ENCODE measurements at places on chromosomes 2 and 18. TPM values are rescaled to one million over a fixed set of nuclear protein-coding genes. Genes with fewer than 3 reads are reported as not detected.

- no peak for DNase-seq
Measured at GRCh38 chr18:28582724-28583123, 405.8 kb upstream of the CDH2 start.

- no peak for DNase-seq
Measured at GRCh38 chr18:32446780-32447179, 23.9 kb downstream of the GAREM1 start.

DNA sequence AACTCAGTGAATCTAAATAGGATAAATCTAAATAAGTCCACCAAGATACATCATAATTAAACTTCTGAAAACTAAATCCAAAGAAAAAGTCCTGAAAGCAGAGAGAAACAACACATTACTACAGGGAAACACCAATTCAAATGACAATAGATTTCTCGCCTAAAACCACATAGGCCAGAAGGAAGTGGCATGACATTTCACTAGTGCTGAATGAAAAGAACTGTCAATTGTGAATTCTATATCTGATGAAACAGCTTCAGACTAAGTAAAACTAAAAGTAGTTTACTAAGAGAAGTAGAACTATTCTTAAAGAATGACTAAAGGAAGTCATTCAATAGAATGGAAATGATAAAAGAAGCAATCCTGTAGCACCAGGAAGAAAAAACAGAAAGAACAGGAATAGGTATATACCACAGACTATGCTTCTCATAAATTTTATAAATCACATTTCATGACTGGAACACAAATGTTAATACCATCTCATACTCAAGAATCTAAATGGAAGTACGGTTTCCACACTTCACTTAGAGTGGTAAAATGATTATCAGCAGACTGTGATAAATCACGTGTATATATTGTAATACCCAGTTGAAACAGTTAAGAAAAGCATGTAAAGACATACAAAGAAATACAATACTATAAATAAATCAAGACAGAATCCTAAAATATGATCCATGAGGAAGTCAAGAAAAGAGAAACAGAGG is 46.4 kb downstream of the ASXL2 start:
- peak; percentile 33 for DNase-seq

DNA sequence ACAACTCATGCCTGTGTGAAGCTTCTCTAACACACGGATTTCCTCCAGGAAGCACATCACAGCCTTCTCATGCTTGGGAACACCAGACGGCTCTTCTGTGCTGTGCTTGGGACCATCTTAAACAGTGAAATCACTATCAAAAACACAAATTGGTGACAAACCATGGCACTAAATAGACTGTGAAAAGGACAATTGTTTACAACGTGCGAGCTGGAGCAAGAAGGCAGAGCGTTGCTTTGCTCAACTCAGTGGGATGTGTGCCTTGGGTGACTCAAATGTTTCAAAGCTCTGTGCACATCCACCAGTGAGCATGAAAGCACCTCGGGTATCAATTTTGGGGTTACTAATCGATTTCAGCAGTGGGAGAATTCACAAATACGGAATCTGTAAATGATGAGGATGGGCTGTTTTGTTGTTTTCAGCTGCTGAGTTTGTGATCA is 182.4 kb upstream of the ARL4C start:
- DNase-seq, result no peak

DNA sequence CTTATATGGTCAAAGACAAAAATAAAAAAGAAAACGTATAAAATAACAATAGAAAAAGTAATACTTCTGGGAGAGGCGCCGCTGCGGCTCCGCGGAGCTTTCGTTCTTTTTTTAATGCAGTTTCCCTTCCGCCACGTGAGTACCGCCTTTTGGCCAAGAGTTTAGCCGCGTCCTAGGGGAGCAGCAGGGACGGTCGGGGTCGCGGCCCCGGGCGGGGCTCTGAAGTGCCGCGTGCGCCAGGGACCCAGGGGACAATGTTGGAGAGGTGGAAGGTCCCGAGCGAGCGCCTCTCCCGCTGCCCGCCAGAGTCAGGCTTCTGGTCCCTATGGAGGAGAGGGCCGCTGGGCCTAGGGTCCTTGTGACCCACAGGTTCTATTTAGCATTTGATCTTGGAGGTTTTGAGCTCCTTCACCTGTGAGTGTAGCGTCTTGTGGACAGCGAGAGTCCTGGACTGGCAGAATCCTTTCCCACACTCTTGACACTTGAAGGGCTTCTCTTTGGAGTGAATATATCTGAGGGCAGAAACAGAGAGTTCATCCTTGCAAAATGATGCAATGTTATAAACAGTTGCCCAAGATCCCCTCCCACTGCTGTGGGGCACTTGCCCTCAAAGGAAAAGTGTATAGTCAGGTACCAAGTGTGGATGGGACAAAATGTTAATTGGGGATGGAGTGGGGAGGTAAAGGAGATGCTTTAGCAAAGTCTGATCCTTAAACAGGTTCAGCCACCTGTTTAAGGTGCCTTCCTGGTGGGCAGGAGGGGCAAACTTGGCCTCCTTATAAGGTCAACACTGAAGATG is 6.3 kb downstream of the OSR1 start:
- DNase-seq, result no peak

DNA sequence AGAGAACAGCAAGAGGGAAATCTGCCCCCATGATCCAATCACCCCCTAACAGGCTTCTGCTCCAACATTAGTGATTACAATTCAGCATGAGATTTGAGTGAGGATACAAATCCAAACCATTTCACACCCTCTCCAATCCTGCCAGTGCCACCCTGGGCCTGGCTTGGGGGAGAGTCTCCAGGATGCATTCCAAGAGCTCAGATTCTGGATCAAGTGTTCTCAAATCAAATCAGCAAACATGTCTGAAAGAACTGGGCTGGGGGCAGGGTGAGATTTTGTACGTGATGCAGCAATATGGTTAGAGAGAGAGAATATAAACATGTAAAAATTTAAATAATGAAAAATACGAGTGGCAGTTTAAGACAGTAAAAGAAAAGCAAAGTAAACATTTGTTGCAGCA is 2100.9 kb upstream of the CELF4 start:
- DNase-seq, result no peak

DNA sequence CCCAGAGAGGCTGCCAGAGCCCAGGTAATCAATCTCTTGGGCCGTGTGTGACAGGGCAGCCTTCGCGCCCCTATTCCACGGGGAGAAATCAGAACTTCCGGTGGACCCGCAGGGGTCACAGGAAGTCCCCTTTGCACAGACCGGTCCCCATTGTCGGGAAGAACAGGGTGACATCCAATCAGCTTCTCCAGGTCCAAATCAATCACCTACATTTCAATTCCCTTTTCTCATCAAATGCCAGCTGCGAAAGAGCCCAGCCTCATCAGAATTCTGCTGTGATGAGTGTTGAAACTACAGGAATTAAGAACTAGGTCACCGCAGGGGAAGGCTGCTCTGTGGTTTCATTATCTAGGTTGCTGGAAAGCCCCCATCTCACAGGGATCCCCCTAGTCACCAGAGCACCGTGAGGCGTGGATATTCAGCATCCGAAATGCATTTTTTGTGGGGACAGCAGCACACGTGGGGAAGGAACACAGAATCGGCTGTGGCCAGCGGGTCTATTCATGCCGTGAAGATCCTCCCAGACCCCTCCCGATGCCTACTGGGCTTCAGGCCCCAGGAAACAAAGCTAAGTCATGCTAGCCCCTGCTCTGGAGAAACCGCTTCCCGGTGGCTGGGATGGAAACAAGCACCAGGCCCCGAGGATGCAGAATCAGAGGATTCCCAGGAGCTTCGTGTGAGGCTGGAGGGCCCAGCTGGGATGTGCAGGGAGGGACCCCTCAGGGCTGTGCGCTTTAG is 193.7 kb upstream of the ID2 start:
- DNase-seq, result peak; percentile 83

GRCh38 chr18:907885-908757 is 3.5 kb downstream of the ADCYAP1 start:
- DNase-seq, result no peak

- no peak for DNase-seq
Measured at GRCh38 chr2:102749938-102750337, 11.9 kb upstream of the TMEM182 start.

- no peak for DNase-seq
Measured at GRCh38 chr18:71951001-71951400, 593.1 kb downstream of the CBLN2 start.

- no peak for DNase-seq
Measured at GRCh38 chr2:157936406-157936805, 60.3 kb upstream of the ACVR1 start.

DNA sequence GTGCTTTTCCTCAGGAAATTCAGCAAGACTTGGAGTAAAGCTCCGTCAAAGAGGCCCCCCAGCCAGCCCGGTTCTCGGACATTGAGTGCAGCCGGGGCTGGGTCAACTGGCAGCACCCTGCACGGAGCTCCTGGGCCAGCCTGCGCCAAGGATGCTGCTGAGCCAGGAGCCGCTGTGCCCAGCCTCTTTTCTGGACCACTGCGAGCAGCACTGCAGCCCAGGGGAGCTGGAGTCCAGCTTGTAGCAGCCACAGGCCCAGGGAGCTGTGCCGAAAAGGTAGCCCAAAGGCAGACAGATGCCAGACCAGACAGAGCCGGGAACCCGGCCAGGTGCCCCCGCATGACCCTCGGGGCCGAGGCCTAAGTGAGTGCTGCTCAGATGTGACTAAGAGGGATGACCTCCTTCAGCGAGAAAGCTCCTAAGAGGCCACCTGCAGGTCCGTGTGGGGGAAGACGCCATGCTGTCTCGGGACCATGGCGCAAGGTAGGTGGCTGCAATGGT is 7.3 kb downstream of the CLHC1 start:
- no peak for DNase-seq

- DNase-seq, result no peak
Measured at GRCh38 chr2:16013359-16013911, 73.1 kb downstream of the MYCN start.

- DNase-seq, result no peak
Measured at GRCh38 chr18:42921226-42921737, 194.2 kb downstream of the RIT2 start.

GRCh38 chr2:57698935-57699449 is 347.6 kb upstream of the VRK2 start:
- DNase-seq, result no peak

GRCh38 chr2:205835923-205836322 is 153.6 kb downstream of the NRP2 start:
- no peak for DNase-seq

- no peak for DNase-seq
Measured at GRCh38 chr2:156562124-156562523, 125.9 kb downstream of the GPD2 start.

GRCh38 chr2:69450735-69451416 is 13.6 kb upstream of the NFU1 start:
- DNase-seq, result no peak

GRCh38 chr18:9333441-9334328 is 888 bp upstream of the TWSG1 start:
- DNase-seq, result no peak

DNA sequence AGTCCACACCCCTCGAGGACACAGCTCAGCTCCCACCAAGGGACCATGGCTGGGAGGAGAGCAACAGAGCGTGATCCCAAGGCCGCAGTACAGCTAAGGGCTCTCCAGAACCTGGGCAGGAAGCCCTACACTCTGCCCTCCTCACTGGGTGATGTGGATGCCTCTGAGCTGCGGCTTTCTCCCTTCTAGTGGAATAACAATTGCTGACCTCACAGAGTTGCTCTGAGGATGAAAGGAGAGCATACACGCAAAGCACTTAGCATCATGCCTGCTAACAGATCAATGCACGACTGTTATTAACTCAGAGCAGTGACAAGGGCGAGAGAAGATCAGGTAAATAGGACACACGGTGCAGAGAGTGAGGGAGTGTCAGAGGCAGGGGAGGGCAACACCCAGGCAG is 74.2 kb downstream of the ZFP36L2 start:
- DNase-seq, result no peak

GRCh38 chr18:39842366-39842914 is 2112.6 kb upstream of the PIK3C3 start:
- DNase-seq, result no peak

DNA sequence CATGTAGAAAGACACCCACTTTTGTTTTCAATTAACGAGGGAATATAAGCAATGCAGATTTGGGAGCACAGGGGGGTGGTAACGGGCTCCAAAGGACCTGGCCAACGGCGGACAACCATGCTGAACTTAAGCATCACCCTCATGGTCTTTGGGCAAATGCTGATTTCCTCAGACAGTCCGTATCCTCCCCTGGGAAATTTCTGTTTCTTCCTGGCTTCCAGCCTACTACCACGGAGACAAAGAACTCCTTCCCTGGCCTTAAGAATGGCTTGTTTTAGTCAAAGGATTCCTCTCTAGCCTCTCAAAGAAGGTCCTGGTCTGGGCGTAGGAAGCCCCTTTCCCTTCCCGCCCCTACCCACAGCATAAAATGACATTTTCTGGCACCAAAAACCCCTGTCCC is 34.3 kb downstream of the EN1 start:
- no peak for DNase-seq

DNA sequence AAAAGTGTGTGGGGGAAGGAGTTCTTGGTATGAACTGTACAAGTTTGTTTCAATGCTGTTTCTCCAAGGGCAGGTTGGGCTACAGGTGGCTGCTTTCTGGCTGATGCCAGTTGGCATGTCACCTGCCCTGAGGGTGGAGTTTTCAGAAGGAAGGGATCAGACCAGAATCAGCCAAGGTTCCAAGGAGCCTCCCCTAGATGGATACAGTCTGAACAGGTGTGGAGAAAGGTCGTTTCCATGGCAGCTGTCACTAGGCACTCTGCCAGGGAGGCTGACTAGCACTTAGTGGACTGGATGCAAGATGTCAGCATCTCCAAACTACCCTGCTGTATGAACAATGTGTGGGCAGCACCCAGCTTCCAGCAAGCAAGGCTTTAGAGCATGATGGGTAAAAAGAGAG is 444.4 kb upstream of the HNRNPA3 start:
- no peak for DNase-seq

DNA sequence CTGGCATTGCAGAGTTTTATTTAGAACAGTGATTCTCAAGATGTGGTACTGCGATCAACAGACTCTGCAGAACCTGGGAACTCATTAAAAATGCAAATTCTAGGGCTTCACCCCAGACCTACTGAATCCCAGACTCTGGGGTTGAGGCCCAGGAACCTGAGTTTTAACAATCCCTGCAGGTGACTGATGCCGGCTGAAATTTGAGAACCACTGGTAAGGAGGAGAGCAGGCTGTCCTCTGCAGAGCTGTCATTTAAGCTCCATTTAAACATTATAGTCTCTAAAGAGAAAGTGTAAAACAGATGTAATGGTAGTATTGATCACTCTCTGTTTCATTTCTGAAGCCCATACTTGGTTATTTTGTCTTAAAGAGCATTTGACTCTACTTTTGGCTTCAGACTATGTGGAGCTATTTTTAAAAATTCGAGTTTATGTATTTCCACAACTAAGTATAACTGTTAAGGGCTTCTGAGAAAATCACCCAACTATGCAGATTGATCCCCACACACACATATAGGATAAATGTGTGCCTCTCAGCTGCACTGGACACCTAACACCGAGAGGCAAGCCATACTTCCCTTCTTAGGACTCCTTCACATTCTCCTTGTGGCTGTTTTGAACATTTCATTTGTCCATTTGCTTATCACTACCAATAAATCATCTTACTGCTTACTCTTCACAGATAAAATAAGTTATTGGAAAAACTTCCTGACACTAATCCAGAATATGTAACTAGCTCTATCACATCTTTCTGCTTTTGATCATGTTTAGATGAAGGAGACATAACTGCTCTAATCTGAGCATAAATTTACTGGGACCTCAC is 487.5 kb downstream of the DLGAP1 start:
- DNase-seq, result no peak

Gene SKA1
- total RNA-seq, result 26.5 TPM

Gene DSG4
- not detected for total RNA-seq

Gene OTOS
- not detected for total RNA-seq

Gene LINC00305
- total RNA-seq, result not detected

Gene OTX1
- not detected for total RNA-seq

Gene RFX8
- total RNA-seq, result not detected

Gene DCTN1
- total RNA-seq, result 114 TPM

Gene CPO
- total RNA-seq, result not detected

Gene RHBDD1
- 32.8 TPM for total RNA-seq

Gene CNDP1
- 0.09 TPM for total RNA-seq

Gene SIX2
- not detected for total RNA-seq

Gene SLC66A2
- total RNA-seq, result 31.7 TPM
